ENCODE measurements at places on chromosomes 5 and 9.

DNA sequence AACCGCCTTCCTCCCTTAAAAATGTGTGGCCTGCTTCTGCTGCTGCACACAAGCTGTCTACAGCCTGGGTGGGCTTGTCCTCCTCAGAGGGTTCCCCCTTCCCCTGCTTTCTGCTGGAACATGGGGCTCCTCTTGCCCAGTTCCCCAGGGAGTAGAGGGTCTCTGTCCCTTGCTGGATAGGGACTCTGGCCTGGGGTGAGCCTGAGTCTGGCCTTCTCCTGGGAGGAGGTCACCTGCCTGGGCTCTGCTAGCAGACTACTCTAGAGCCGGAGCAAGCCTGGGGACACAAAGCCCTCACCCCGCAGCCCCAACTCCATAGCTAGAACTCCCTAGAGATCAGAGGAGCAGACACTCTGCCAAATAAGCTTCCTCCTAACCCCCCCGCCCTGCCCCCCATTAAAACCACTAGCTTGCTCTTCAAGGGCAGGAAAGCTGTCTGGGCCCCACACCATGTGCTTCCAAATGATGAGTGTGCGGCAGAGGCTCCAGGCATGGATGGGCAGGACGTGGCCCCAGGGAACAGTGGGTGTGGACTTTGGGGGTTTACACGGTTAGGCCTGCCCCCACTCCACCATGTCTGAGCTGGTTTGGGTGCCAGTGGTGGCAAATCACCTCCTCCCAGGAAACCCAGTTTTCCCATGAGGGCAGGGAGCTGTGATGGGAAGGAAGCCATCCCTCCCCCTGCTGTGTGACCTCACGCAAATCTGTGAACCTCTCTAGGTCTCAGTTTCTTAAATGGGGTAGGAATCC is 10.0 kb downstream of the TCF7 start:
- peak; percentile 83 for DNase-seq

GRCh38 chr5:53549792-53550191 is 10.6 kb upstream of the NDUFS4 start:
- no peak for DNase-seq

DNA sequence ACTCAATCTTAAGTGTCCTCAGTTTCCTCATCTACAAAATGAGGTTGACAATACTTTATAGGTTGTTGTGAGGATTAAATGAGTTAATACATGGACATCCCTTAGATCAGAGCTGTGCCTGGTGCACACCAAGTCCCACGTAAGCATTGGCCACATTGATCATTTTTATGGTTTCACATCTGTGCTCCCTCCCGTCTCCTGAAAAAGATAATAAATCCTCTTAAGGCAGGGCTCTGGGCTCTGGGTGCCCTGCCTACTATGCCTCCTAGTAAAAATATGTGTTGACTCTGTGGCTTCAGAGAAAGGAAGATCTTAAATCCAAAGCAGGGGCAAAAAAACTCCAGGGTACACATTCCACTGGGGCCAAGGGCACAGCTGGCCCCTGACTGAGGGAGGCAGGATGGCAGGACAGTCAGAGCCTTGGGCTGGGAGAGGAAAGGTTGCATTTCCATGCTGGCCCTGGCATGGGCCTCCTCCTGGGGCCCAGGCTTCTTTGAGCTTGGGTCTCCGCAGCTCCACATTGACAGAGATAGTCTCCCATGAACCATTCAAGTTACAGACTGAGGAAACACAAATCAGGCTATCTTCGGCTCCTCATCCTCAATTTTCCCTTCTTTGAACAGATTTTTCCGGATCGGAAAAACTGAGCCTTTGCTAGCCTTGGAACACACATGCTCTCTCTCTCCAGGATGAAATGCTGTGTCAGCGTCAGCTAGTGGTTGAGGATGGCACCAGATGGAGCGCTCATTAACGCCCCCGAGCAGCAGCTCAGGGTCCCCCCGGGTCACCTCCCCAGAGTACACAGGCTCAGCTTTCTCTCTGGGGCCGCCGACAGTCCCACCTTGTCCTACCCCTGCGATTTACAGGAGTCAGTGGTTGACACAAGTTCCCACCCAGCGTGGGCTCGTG is 22.4 kb upstream of the KIF12 start:
- no peak for DNase-seq

DNA sequence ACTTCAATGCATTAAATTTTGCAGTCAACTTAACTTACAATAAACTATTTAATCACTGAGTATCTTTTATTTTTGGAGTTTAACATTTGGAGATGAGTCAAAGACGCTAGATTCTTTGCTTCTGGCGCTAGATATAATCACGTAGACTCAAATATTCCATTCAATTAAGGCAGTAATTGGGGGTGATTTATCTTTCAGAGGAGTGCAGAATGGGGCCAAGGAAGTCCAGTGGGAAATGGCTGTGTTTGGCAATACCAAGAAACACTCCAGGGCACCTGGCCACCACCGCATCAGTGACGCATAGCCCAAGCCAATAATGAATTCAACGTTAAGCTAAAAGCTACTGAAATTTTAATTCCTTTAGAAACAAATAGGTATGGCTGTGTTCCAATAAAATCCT is 81.2 kb downstream of the PHAX start:
- no peak for DNase-seq

DNA sequence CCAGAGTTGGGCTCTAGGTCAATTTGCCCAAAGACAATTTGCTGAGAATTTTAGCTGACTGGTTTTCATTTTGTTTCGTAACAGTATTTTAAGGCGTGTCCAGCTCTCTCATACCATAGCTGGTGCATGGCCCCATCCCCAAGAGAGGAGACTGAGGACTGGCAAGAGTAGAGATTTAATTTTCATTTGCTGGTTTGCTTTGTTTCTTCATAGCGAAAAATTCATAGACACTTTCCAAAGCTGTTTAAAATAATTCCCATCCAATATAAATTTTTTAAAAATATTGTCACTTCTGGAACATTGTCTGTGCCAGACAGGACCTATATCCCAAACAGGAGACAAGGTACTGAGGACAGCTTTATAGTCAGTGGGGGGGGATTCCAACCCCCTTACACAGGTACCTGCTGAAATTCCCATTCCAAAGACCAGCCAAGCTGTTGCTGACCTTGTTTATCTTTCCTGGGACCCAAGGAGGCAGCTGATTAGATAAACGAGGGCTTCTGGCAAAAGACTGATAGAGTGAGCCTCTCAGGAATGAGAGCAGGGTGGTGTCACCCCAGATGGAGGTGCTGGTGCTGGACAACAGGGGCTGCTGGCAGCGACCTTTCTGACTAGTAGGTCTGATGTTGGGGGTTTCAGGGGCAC is 6.8 kb upstream of the ANGPTL2 start:
- no peak for DNase-seq

- DNase-seq, result no peak
These were observed 50.1 kb downstream of the DRD1 start for GRCh38 chr5:175393897-175394296.

GRCh38 chr9:7910426-7911020 is 110.9 kb upstream of the DMAC1 start:
- DNase-seq, result no peak

DNA sequence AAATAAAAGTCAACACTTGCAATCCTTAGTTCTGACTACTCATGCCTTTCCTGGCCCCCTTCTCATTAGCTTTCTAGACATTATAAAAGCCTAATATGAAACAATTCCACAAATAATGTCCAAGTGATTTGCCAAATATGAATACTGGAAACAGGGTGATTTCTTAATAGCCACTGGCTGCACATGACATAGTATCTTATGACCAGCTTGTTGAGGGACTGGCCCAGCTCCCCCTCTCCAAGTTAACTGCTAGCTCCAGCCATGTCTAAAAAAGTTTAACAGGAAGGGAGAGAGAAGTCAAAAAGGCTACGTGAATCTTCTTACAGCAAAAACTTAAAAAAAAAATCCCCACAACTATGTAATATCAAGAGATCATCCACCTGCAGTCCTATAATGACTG is 1.5 kb downstream of the CERT1 start:
- DNase-seq, result peak; percentile 53

DNA sequence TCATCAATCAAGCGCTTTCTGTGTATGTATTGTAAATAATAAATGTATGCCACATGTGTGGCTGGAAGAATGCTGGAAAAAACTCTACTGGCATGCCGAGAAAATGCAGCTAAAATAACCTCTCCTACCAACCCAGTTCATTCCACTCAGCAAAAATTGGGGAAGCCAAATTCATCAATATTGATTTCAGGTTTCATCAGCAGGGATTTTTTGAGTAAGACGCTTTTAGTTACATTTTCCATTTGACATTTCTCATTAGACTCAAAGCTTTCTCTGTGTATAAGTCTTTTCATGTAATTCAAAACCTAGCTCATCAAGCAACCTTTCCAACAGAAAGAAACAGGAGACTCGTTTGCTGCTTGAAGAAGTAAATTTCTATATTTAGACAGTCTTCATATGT is 338.1 kb downstream of the DMRT2 start:
- no peak for DNase-seq

DNA sequence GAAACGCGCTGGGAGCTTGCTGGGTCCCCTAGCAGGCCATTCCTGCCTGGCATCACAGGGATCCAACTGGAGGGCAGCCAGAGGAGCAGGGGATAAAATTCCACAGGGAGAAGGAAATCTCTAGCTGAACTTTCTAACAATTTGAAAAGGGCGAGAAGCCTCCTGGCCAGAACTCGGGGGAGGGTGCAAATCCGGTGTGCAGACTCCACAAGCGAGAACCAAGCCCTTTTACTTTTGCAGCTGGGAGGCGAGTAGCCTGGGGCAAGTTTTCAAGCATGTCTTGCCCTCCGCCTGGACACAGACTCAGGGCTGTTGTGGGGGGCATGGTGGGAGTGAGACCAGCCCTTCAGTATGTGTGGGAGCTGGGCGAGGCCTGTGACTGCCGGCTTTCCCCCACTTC is 14.3 kb upstream of the POU5F2 start:
- DNase-seq, result no peak

Data from EH (cell line).